ENCODE measurements at places on chromosomes 12 and 14.

GRCh38 chr14:90577661-90578282 lies 180.9 kb downstream of the CALM1 start:
- peak; percentile 83 for DNase-seq

DNA sequence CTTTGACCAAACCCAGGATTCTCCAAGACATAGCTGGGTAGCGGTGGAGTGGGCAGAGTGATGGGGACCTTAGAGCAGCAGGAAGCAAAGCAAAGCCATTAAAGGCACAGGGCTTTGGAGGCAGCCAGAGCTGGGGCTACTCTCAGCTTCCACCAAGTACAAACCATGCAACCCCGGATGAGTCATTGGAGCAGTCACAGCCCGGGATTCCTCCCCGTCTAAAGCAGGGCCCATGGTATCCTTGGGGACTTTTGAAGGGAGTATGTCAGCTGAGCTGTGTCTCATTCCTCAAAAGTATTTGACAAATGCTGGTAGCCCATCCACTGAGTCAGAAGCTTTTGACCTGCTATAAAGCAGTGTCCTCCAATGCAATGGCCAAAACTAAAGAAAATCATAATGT lies 9.7 kb upstream of the IFI27 start:
- DNase-seq: no peak

DNA sequence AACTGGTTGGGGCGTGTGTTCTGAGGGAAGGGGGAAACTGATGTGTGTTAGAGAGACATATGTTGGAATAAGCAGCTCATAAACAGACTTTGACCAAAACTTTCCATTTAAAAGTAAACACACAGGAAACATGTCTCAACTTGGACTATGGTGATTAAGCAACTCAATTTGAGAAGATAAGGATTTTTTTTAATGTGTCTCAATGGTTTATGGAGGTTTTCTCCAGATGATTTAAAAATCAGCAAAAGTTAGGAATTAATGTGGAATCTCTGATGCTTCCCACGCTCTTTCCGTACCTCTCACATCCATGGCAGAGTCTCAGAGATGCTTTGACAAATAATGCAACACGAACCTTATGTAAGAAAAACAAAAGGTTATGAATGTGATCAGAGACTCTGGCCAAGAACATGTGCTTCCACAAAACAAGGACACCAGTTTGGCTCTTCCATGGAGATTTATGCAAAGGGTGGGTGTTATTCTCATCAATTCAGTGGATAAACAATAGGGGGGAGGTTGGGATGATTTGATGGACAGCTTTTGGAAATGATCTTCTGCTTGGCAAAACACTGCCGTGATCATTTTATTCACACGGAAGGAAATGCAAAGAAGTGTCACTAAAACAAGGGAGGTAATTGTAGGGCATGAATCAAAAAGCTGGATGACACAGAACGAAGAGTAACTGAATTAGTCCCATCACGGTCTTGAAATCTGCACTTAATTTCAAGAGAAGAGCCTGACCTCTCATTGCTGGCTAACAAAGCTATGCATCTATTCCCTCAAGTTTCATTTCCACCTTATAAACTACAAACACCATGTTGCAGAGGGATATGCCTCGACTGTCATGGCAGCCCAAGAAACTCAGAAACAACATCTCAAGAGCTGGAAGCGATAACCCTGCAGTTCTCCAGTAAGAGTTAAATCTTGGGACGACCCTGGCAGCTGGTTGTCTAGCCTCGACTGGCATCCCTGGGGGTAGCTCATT lies 76.5 kb downstream of the FOXN3 start:
- no peak for DNase-seq

DNA sequence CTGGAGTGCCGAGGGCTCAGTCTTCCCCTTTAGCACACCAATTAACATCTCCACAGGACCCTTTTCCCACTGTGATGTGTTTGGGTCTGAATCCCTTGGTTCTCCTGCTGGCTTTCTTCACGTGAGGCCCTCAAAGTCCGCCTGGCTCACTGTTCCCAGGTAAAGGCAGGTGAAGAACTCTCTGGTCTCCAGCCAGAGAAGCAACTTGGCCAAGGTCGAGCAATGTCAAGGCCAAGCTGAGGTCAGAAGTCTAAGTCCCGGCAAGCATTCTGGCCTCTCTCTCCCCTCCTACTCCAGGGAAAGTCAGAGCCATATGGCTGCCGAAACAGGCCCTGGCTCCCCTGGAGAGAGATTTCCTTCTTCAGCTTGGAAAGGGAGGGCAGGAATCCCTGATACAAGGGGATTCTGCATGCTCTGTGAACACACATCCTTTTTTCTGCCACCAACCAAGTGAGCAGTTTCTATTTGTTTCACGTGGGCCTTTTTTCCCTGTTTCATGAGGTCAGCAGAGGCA lies 61.4 kb upstream of the ESRRB start:
- DNase-seq: no peak

DNA sequence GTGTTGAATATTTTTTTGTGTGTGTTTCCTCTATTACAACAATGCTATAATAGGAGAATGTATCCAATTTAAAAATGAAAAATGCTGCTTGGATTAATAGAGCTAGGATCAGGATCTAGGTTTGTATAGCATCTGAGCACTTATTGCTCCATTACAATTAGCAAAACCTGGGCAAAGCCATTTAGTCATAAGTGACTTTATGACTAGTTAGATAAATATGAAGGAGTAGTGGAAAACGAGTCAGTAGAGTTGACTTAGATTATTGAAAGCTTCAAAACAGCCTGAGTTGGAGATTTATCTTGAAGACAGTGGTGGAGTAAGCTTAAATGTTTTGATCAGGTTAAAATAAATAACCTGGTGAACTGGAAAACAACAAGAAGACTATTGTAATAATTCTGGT lies 2.8 kb downstream of the MED21 start:
- DNase-seq: no peak

GRCh38 chr12:19196959-19197630 lies 67.6 kb downstream of the PLEKHA5 start:
- DNase-seq: no peak

GRCh38 chr12:108691998-108692808 lies 39.1 kb downstream of the CORO1C start:
- DNase-seq: peak; percentile 41

DNA sequence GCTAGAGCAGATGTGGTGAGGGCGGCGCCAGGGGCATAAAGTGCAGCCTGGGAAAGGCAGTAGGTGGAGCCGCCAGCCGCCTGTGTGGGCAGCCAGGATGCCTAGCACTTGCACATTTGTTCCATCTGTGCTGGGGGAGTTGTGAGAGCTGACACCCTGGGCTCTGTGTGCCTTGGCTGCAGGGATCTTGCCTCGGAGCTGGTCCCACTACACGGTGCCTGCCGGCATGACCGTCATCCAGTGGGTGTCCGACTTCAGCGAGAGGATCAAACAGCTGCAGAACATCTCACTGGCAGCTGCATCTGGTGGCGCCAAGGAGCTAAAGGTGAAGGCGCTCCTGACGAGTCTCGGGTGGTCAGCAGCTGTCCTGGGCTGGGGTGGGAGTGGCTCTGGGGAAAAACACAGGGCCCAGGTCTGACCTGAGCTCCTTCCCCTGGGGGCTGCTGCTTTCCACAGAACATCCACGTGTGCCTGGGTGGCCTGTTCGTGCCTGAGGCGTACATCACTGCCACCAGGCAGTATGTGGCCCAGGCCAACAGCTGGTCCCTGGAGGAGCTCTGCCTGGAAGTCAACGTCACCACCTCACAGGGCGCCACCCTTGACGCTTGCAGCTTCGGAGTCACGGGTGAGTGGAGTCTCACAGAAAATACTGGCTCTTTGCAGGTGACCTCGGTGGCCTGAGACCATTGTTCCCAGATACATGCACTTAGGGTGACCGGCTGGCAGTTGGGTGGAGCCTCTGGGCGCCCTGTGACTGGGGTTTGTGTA lies 37.4 kb downstream of the HSP90AA1 start:
- DNase-seq: no peak

DNA sequence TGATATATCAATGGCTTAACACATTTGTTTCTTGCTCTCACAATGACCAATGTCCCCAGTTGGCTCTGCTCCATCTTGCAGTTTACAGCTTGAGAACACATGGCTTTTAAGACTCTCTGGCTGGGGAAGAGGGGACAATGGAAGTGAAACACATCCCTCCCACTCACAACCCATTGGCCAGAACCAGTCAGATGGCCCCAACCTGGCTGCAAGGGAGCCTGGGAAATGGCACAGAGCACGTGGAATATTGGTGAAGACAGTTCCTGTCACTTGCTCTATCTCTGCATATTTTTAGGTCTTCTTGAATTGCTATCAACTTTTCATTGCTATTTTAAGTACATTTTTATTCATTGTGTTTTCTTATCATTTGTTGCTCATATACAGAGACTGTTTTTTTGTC lies 345.4 kb downstream of the MED13L start:
- DNase-seq: no peak

GRCh38 chr12:126547905-126548304 lies 1482.7 kb downstream of the AACS start:
- no peak for DNase-seq

GRCh38 chr12:67887065-67887464 lies 102.2 kb upstream of the IFNG-AS1 start:
- DNase-seq: no peak

DNA sequence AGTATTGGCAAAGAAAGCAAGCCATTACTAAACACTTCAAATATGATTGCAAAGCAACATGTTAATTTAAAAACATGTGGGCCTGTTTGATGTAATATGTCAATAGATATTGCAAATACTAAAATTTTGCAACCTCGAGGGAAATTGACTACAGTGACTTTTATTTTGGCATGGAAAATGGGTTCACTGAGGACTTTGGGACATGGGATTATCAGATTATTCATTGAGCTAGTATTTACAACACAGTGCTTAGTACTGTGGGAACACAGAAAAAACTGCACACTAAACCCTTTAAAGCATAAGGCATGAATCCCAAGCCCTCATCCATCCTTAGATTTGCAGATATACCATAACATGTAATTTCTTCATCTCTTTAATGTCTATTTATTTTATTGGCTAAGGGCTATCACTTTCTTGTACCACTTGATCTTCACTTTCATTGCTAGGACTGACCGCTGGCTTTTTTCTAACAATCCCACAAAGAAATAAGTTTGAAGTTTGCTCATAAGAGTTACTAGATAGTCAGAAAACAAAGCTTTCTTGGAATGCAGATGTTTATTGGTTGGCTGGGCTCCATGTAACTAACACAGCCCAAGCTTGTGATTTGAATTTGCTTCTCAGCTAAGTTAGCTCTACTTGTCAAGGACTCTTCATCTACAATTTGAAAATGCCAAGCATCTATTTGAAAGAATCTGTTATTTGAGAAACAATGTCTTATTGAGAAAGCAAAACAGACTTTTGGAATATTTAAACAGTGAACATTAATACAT lies 48.7 kb downstream of the PPFIBP1 start:
- DNase-seq: no peak

- no peak for DNase-seq
These were observed 6.6 kb upstream of the RAB3IP start for GRCh38 chr12:69732088-69732487.

DNA sequence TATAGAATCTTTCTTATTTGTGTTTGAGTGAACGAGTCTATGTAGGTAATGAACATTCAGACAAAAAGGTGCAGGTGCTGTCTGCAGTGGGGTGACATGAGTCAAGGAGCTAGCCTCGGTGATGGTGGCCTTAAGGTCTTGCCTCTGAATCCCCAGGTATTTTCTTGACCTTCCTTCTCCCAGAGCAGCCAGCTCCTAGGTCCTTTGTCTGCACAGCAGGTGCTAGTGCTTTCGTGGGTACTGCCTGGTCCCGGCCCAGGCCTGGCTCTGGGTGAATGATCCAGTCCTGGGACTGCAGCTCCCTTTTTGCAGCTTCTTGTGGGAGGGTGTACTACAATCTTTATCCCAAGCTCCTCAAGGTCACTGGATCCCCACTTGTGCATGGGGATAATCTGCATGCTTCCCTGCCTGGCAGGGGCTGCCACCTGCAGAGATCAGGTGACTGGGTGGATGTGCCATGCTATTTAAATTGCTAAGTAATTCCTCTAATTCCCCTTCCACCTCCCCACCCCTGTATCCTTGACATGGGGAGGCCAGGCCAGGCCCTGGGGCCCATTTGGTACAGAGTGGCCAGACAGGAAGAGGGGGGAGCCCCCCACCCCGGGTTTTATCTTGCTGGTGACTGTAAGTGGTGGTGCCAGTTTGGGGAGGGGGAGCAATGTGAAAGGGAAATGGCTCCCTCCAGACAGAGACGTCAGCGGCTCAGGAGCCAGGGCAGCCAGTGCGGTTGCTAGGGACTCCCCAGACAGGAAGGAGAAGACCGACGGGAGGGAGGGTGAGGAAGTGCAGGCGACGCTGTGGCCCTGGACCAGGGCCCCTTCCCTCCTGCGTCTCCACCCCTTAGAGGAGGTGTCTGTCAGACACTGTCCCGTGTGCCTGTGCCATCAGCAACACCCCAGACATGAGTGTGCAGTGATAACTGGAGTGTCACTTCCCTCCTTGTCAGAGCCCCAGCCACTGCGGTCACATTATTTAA lies 6.7 kb downstream of the VASH1 start:
- DNase-seq: peak; percentile 76
